ENCODE measurements at places on chromosomes 5 and 9.
A peak's percentile ranks its signal among the peaks of the same experiment; 100 is the strongest.

- no peak for DNase-seq
Observed at GRCh38 chr5:73892218-73892617, 266.2 kb downstream of the ARHGEF28 start.

- DNase-seq = no peak
Observed at GRCh38 chr9:18947892-18948339, 85.1 kb downstream of the SAXO1 start.

DNA sequence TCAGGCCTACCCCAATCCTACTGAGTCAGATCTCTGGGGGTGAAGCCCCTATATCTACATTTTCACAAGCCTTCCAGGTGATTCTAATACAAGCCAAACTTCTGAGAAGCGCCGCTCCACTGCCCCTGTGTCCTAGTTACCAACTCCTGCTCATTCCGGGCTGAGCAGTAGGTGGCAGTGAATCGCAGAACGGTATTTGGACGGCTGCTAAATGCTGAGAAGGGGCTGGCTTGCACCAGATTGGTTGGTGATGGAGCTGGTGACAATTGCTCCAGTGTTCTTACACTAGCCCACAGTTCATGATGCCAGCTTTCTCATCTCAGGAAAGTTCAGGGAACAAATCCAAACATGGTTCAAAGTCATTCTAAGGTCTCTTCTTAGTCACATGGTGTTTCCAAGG, 31.1 kb upstream of the FGF1 start:
- DNase-seq = peak; percentile 32

- DNase-seq = no peak
Observed at GRCh38 chr9:126207256-126207655, 119.4 kb upstream of the MVB12B start.

DNA sequence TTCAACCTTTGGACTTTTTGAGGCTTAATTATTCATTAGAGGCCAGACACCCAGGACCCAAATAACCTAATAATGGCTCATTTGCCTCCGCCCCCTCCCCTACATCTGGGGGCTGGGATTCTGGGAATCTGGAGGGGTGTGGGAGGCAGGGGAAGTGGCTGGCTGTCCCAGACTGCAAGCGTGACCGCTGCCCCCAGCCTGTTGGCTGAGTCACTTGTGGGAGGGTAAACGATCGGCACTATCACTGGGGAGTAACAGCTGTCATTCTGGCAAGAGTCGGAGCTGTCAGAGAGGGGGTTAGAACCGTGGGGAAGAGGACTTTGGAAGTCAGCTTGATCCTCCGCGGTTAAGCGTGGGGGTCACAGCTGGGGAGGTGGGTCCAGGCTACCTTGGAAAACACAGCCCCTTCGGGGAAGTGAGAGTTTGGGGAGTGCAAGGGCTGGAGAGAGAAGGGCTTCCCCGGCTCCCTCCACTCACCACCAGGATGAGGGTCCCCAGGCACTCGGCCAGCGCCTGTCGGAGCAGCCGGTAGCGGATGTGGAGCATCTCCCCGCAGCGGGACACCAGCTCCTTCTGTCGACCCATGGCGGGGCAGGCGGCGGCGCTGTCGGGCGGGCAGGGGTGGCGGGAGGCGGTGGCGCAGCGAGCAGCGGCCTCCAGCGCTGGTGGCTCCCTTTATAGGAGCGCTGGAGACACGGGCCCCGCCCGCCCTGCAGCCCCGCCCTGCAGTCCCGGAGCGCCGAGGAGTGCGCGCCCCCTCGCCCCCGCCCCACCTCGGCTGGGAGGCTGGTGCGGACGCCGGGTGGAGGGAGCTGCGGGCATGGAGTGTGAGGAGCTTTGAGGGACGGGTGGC, at the start of gene AQP3:
AQP3 (minus strand) TSS at position 648 of the 853 bp plus-strand sequence; CDS start at position 585, 63 bp downstream.
- DNase-seq = peak; percentile 67

- DNase-seq = no peak
Observed at GRCh38 chr5:165055476-165055875, 1550.1 kb downstream of the MAT2B start.
